ENCODE measurements at places on chromosomes 6 and 20.

DNA sequence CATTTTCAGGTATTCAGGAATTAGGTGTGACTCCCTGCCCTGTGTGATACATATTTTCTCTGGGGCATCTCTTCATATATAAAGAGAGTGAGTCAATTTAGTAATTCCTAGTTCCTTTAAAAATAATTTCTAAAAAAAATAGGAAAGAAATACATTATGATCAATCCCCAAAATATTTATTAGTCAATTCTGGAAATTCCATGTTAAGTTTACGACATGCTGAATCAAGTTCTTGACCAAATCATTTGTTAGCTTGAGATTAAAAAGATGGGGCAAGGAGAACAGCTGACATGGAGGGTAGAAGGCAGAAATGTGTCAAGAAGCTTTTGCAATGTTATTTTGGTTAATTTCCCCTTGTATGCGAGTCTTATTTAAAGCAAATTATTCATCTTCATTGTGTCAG is 22.7 kb upstream of the PRDM1 start:
- DNase-seq: no peak

GRCh38 chr20:19794941-19795340 is 36.9 kb downstream of the RIN2 start:
- peak; percentile 23 for DNase-seq

DNA sequence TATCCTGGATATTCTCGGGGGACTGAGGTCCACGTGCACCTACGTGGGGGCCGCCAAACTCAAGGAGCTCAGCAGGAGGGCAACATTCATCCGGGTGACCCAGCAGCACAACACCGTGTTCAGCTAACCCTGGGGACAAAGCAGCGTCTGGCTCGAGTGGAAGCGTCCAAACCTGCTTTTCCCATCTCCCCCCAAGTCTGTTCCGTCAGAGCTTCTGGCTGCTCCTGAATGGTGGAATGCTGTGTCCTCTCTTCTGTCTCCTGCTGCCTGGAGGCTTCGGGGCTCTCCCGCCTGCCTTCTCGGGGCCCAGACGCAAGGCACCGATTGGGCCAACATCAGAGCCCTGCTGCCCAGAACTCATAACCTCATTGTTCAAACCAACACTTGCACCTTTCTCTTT is 56.7 kb downstream of the GMPR start:
- DNase-seq: no peak

- DNase-seq: peak; percentile 58
Measured at GRCh38 chr20:50663095-50663821, 28.1 kb downstream of the RIPOR3 start.

GRCh38 chr6:42453654-42454427 is 2.1 kb upstream of the TRERF1 start:
- peak; percentile 41 for DNase-seq

DNA sequence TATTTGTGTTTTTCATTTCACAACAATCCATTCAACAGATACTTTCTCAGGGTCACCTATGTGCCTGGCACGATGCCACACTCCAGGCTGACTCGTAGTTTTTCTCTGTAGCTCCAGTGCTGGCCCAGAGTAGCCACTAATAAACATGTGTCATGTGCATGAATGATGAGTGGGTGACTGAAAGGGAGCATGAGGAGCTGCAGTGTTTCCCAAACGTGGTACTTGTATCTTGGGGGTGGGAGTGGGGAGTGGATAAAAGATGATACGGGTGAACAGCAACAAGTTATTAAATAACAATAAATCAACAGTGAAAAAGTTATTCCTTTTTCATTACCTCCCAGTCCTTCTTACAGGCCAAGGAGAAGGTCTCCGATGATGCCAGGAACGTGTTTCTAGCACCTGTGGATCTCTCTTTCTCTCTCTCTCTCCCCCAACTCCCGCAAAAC is 17.1 kb downstream of the SRXN1 start:
- DNase-seq: no peak

GRCh38 chr6:125170376-125170775 is 16.8 kb downstream of the TPD52L1 start:
- DNase-seq: no peak

DNA sequence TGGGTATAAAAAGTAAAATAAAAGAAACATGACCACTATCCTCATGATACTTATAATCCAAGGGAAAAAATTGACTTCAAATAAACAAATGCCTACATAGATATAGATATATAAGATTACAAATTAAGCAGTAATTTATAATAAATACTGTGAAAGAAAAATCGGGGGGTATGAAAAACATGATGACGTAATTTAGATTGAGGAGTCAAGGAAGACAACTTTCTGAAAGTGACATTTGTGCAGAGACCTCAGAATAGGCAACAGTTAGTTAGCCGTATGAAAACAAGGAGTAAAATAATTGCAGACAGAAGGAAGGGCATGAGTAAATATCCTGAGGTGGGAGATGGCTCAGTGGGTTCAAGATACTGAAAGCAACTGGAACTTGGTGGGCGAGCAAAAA is 28.2 kb upstream of the RAB23 start:
- no peak for DNase-seq

DNA sequence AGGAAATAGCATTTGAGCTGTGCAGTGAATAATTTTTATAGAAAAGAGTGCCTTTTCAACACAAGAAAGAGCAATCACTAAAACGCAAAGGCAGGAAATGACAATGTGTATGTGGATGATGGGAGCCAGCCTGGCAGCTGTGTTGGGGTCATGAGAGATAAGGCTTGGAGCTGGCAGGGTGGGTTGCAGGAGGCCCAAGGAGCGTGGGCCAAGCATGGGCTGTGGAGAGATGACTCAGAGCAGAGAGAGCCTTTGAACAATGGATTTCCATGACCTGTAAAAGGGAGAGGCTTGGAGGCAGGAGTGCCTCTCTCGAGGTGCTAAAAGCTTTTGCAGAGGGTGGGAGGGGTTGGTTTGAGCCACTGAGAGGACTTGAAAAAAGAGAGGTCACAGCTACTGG is 6.6 kb upstream of the TBC1D7 start:
- no peak for DNase-seq

GRCh38 chr6:57173056-57173885 is 1.1 kb downstream of the BAG2 start:
- DNase-seq: peak; percentile 12

- DNase-seq: no peak
Measured at GRCh38 chr20:61849822-61850221, 215.9 kb downstream of the TAF4 start.

DNA sequence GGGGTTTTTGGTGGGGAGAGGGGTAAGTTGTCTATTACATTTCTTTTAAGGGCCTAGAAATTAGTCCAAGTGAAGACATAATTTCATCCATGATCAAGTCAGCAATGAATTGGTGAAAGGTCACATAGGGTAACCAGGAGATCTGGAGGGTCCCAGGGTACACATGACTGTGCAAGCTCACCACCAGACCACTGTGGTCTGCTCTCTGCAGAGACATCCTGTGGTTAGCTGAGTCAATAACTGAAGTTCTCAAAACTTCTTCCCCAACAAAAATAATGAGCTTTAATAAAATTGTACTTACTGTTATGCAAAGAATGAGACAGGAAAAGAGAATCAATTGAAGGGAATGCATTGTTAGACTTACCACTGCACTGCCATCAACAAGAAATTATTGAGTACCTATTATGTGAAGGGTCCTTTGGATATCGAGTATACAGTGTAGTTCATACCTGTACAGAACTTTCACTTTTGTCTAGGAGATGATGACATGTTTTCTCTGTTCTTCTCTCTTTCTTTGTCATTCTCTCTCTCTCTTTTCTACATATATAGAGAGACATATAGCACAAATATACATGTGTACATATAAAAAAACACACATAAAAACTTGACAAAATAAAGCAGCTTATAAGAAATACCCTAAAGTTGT is 209.8 kb downstream of the GJA1 start:
- DNase-seq: no peak

- no peak for DNase-seq
Measured at GRCh38 chr20:52748285-52748932, 223.7 kb upstream of the TSHZ2 start.

DNA sequence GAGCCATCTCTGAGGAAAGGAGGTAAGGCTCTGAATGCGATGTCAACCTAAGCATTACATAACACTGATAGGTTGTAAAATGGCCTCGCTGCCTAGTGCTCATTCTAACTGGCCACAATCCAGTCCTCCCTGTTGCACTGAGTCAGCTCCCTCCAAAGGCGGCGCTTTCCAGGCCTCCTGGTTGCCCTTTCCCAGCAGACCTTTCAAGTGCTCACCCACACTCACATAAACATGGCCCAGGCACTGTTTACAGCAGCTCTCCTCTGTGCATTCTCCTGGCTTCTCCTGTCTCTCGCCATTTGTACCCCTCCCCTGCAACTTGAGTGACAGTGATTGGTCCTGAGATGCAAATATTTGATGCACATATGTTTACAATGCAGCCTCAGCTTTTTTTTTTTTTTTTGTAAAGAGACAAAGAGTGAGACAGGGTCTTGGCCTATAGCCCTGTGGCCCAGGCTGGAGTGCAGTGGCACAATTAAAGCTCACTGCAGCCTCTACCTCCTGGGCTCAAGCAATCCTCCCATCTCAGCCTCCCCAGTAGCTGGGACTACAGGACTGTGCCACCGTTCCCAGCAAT is 36.8 kb upstream of the PRND start:
- no peak for DNase-seq

- DNase-seq: no peak
Measured at GRCh38 chr6:169092375-169092774, 161.3 kb downstream of the THBS2 start.

DNA sequence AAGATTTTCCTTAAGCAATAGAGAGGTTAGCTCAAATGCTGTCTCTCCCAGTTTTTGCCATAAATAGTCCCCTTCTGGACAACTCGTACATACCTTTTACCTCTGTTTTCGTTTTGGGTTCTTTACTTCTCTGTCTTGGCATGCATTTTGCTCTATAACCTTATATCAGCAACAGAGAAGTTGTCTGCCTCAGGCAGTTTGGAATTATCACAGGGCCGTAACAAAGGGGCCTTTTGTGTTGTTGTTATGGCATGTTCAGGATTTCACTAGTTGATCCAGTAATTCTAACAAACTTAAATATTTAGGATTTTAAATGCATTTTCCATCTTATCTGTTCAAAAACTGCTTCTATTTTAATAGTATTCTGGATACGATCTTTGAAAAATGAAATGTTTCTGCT is 259.8 kb downstream of the CD109 start:
- no peak for DNase-seq

DNA sequence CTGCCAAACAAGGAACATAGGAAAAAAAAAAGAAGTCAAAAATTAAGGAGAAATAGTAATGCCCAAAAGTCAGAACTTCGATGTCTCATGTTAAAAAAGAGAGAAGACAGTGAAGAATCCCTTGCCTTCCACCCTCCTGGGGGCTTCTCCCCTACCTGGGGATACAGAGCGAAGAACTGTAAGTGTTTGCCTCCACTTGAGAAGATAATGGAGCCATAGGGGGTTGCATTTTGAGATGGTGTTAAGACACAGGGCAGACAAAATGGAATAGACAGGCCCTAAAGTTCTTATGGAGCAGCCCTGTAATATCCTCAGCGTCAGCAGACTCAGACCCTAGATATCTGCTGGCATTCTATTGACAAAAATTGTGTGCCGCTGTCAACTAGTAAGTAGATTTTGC is 222.2 kb upstream of the MAP3K7 start:
- DNase-seq: no peak

GRCh38 chr6:19059102-19059501 is 672.0 kb downstream of the RNF144B start:
- DNase-seq: no peak

- DNase-seq: no peak
Measured at GRCh38 chr6:3013486-3013885, 13.8 kb downstream of the NQO2 start.

- no peak for DNase-seq
Measured at GRCh38 chr6:54282186-54282585, 26.1 kb upstream of the TINAG start.

GRCh38 chr6:9699888-9700287 is 715.0 kb downstream of the TFAP2A start:
- DNase-seq: no peak

- DNase-seq: no peak
Measured at GRCh38 chr6:13009461-13009860, 292.9 kb downstream of the PHACTR1 start.

DNA sequence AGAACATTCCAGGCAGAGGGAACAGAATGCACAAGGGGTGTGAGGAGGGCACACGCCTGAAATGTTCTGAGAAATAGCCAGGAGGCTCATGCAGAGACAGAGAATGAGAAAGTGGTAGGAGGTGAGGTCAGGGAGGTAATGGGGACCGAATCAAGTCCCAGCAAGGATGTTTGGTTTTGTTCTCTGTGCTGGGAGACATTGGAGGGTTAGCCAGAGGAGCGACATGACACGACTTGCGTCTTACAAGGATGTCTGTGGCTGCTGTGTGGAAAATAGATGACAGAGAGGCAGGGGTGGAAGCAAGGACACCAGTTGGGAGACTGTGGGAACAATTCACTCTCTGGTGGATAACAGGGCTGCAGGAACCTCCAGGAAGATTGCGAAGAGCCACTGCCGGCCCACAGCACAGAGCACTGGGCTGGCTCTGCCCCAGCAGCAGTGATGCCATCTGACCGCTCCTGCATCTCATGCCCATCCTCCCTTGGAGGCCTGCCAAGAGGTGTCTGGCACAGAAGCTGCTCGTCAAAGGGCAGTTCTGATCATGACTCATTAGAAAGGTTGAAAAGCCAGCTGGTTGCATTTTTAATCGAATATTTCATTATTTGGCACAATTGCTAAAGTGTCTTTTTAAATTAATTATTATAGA is 57.7 kb upstream of the CD83 start:
- peak; percentile 82 for DNase-seq

- DNase-seq: no peak
Measured at GRCh38 chr20:872855-873520, 39.5 kb downstream of the FAM110A start.

- DNase-seq: no peak
Measured at GRCh38 chr20:54822386-54822785, 347.0 kb downstream of the DOK5 start.

DNA sequence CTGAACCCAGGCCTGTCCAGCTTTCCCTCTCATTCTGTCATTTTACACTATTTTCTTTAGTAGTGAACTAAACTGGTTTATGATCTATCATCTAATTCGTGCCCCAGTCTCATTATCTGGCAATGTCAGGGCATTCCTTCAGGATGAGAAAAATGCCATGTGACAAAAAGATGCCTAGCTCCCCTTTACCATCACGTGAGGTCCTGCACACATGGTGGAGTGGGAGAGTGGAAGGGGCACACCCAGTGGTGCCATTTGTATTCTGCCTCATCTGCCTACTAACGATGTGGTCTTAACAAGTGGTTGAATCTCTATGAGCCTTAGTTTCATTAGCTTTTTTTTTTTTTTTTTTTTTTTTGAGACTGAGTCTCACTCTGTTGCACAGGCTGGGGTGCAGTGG is 41.2 kb downstream of the CDC5L start:
- DNase-seq: no peak

- DNase-seq: no peak
Measured at GRCh38 chr6:142952614-142953013, 7.6 kb upstream of the HIVEP2 start.

DNA sequence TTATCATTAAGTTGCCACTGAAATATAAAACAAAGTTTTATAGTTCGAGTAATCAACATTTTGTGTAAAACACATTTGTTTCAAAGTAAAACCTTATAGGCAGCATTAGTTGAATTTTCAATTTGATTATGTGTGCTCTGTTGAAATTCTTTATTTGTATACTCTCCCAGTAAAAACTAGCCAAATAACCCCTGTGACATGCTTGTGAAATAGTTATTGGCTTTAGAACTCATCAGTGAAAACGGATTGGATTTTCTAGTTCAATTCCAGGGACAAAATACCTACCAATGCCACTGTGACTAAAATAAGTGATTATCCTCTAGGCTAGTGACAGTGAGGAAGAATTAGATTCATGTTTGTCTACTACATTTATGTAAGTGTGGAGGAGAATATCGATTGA is 212.9 kb downstream of the TMEM200A start:
- DNase-seq: no peak

GRCh38 chr6:110098511-110099116 is 80.9 kb downstream of the WASF1 start:
- DNase-seq: no peak

Data from thyroid gland (tissue), 4 donors.